ENCODE measurements at places on chromosomes 5 and 9.
A peak's percentile ranks its signal among the peaks of the same experiment; 100 is the strongest.

- DNase-seq, result no peak
Observed at GRCh38 chr9:135505406-135506187, 5.1 kb downstream of the MRPS2 start.

DNA sequence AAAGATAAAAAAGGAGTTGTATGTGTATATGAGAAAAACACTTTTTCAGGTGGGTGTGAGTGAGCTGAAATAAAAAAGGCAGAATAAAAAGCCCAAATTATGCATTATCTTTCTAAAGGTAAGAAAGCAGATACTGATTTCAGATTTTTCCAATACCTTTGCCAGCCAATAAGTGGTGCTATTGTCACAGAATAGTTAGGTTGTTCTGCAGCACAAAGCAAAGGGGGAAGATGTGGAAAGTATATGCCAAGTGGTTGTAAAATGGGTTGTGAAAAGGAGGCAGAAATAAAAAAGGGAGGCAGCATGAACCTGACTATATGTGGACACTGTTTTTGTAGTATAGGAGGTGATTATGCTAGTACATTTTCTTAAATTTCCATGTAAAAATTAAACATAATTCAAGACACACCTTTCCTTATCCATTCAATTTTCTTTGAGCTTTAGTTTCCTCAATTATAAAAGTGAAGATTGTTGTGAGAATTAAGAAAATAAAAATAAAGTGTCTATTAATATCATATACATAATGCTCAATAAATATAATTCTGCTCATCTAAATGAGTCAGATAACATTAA, 106.7 kb downstream of the SMIM15 start:
- DNase-seq, result peak; percentile 20

DNA sequence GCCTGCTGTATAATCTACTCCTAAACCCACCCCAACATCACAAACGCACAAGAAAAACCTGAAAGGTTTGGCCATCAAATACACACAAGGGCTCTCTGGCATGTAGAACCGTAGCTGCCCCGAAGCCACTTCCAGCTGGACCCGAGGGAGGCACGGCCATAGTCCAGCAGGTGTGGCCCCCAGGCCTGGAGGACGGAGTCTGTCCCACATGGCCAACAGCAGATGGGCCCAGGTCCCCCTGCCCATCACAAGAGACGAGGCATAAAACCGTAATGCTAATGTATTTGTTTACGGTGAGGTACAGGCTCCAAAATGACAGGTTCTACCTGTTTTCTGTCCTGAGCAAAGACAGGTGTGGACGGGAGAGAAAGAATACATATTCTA, 234.2 kb downstream of the SYK start:
- DNase-seq, result no peak

DNA sequence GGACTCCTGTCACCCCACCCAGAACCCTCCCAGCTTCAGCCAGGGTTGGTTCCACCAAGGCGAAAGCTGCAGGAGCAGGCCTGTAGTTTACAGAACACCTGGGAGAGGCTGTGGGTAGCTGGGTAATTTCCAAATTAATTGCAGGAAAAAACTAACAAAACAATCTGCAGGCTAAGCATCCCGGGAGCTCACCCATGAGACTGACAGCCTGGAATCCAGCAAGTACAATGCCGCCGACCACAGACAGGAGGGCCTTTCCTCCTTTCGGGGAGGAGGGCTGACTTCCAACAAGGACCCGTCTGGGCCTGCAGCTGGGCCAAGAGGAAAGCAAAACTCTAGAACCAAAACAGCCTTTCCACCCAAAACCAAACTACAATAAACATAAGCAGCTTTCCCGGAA, 10.3 kb downstream of the FOXE1 start:
- no peak for DNase-seq

DNA sequence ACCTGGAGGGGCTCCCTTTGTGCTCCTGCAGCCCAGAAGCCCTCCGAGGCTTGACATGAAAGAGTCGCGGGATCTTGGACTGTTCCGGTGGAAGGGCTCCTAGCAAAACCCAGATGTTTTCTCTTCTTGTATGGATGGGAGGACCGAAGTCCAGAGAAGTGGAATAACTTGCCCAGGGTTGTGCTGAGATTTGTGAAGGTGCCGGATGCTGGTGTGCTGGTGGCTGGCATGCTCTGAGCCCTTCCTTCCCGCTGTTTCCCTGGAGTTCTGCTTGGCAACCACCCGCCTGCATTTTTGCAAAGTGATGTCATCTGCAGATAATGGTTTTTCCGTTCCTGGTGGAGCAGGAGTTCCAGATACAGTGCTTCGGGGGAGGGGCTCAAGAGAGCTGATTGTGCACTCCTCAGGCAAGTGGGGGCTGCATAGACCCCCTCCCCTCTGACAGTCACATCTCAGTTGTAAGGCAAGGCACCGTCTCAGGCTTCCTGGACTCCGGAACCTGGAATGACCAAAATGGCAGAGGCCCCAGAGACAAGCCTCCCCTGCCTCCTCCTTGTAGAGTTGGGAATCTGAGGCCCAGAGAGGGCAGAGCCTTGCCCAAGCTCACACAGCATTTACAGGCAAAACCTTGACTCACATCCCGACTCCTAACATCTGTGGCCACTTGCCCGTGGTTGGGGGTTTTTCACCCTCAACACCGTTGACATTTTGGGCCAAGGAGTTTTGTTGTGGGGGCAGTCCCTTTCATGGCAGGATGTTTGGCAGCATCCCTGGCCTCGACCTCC, 157.0 kb downstream of the RGS3 start:
- DNase-seq, result peak; percentile 93

GRCh38 chr5:130885027-130885426, 280.0 kb downstream of the HINT1 start:
- DNase-seq, result no peak

All from HFF-Myc (cell line).